ENCODE measurements at places on chromosomes 7 and 10.

- DNase-seq, result no peak
Observed at GRCh38 chr10:102812231-102812876, 24.9 kb downstream of the CYP17A1 start.

DNA sequence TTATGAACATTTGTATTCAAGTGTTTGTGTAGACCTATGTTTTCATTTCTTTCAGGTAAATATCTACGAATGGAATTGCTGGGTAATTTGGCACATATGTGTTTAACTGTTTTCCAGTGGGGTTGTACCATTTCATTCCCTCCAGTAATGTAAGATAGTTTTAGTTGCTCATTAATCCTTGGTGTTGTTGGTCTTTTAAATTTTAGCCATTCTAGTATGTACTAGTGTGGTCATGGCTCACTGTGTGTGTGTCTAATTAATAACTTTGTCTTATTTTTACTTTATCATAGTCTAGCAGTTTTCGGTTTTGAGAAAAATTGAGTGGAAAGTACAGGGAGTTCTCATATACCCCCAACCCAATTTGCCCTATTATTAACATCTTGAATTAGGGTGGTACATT, 278.8 kb downstream of the CAMK1D start:
- DNase-seq, result no peak

GRCh38 chr7:158531661-158532060, 56.0 kb downstream of the PTPRN2 start:
- DNase-seq, result no peak

DNA sequence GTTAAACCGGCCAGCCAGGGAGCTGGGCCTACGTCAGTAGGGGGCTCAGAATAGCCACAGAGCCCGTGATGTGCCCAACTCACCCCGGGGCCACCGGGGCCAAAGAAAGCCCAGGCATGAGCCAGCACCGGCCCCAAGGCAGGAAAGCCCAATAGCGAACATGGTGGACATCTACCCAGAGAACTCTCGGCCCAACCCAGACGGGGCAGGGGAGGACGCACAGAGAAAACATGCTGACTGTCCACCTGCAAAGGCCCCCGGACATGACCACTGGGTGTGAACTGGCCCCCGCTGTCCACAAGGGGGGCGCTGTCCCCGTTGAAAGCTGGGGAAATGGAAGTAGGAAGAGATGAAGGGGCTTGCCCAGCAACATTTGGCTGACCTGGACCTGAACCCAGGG, 169.2 kb downstream of the PRKAG2 start:
- DNase-seq, result no peak

DNA sequence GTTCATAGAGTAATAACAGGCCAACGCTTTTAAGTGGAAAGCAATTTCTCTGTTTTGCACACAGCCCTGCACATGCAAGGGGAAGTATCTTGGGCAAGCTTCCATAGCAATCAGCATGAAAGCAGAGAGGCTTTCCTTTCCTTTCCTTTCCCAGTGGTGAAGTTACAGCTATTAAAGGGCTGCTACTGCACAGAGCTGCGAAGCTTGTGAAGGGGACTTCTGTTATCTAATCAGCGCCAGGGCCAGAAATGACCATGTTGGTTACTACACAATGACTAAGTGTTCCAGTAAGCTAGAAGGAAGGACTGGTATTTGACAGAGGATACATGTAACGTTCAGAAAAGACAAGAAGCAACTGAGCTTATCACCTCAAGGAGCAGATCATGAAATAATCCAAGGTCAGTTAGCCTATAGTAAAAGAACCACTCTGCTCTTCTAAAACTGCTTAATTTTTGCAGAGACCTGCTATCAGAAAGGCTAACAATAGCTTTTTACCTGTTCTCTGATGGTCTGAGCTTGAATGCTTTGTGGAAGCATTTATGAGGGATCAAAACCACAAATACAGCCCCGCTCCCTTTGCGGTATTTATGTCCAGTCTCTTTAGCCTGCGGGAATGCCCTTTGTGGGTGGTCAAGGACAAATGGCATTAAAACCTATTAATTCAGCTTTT, 45.9 kb downstream of the SGMS1 start:
- DNase-seq, result no peak

DNA sequence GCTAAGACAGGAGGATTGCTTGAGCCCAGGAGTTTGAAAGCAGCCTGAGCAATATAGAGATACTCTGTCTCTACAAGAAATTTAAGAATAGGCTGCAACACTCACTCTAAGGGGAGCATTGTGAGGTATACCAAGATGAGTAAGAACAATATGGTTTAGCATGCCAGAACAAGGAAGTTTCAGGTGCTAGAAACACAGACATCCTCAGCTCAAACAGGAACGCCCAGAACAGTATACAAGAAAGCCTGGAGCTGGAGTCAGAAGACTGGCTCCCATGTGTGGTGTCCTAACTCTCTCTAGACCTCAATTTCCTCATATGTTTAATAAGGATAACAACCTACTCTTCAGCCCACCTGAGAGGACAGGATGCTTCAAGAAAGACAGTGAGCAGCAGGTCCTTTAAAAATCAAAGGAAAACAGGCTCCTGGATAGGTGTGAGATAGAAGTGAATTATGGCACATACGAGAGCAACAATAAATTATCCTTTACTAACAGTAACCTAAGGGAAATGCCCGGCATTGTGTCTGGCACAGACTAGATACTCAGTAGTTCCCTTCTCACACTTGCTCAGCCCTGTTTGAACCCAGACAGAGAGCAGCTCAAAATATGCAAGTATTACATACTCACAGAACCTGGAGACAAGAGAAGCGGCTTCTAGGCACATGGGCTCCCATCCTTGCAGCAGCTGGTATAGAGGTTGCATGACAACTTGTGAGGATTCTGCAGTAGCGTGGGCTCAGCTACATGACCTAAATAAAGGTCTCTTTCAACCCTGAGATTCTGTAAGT, 45.4 kb downstream of the KAT6B start:
- no peak for DNase-seq

DNA sequence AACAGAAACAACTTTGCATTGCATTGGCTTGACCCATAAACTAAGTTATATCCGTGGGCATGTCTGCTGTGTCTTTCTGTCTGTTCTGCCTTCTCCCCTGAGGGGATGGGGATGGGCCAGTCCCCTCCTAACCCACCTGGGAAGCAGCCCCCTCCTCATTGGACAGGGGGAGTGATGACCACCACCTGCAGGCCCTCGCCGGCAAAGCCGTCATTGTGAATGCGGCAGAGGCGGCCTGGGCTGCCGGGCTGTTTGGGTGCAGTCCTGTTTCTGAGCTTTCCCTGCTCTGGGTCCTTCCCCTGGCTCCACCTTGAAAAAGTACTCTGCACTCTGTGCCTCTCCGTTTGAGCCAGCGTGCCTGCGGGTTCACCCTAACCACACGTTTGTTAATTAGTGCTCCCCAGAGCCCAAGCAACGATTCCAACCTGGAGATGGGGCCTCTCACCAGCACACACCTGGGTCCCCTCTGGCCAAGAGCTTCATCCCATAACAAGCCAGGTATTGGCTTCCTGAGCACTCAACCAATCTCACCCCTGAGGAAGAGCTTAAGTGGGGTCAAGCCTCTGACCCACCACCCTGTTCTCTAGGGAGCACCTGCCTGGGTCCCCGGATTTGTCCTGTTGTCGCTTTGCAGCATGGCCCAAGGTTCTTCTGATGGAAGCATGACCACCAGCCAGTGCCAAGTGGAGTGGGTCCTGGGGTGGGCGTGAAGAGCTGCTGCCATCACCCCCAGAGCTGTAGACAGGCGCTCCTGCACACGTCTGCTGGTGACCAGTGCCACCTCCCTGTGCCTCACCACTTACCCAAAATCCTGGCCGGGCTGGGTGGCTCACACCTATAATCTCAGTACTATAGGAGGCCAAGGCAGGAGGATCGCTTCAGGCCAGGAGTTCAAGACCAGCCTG, 39.4 kb upstream of the ZMIZ2 start:
- no peak for DNase-seq

- no peak for DNase-seq
Observed at GRCh38 chr10:102826148-102826796, 10.9 kb downstream of the CYP17A1 start.

DNA sequence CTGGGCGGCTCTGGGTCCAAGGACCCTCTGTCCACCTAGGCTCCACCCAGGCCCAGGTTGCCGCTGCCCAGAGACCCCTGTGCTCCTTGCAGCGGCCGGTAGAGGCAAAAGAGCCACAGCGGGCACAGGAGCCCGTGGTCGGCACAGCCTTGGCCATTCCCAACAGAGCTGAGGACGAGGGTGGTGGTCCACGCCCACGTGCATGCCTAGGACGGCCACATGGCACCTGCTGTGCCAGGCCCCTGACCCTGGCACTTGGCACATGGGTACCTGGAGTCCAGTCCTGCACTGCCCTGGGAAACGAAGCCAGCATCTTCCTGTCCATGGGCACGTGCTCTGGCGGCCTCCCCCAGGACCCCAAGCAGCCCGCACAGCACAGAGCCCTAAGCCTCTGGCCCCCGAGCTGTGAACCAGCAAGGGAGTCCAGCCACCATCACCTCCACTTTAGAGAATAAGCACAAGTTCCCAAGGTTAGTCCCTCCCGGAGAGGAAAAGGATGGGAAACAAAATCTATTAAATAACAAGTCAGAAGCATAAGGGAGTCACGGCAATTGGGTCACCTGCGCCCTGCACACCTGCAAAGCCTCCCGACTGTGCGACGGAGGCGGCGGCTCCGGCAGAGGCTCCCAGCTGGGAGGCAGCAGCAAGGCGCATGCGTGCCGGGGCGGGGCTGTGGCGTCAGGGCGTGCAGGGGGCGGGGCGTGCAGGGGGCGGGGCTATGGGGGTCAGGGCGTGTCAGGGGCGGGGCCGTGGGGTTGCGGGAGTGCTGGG, 59.1 kb downstream of the STK32C start:
- no peak for DNase-seq

GRCh38 chr7:8125680-8126444, 136.1 kb downstream of the ICA1 start:
- DNase-seq, result no peak

- DNase-seq, result no peak
Observed at GRCh38 chr7:70838292-70838907, 293.5 kb upstream of the GALNT17 start.

GRCh38 chr10:17814973-17815372, 5.8 kb downstream of the MRC1 start:
- DNase-seq, result no peak

DNA sequence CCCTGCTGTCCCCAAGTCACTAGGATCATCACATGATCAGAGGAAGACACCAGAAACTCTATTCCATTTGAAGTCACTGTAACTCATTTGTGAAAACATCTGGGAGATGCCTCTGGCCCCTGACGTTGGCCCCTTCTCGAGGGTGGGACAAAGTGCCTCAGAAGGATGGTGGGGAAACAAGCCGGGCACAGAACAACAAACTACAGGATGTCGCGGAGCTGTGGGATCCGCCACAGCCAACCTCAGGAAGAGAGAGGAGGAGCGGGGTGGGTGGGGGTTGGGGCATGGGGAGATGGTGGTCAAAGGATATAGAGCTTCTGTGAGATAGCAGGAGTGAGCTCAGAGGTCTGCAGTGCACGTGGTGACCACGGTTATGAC, 265.6 kb upstream of the TCERG1L start:
- no peak for DNase-seq

DNA sequence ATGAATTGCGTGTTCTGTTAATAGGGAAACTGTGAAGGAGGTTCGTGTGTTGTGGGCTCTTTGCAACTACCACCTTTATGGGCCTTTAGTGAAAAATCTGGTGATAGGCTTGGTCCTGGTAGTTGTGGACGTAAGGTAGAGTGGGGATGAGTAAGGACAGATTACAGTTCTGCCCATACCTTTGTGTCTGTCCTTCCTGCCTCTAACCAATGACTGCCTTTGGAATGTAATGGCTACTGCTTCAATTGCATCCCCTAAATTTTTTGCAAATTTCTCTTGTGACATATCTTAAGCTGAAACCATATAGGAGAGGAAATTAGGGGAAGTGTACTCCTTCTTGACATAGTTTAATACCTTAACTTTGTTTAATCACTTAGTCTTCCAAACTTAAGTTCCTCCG, 82.3 kb downstream of the ADK start:
- DNase-seq, result no peak

GRCh38 chr10:3036155-3037021, 31.0 kb upstream of the PFKP start:
- DNase-seq, result no peak

GRCh38 chr7:23938215-23938614, 228.2 kb downstream of the STK31 start:
- no peak for DNase-seq

Measured in thoracic aorta (tissue), 2 donors.